ENCODE measurements at places on chromosomes 6 and 20. TPM values are rescaled to one million over a fixed set of nuclear protein-coding genes. Genes with fewer than 3 reads are reported as not detected.

DNA sequence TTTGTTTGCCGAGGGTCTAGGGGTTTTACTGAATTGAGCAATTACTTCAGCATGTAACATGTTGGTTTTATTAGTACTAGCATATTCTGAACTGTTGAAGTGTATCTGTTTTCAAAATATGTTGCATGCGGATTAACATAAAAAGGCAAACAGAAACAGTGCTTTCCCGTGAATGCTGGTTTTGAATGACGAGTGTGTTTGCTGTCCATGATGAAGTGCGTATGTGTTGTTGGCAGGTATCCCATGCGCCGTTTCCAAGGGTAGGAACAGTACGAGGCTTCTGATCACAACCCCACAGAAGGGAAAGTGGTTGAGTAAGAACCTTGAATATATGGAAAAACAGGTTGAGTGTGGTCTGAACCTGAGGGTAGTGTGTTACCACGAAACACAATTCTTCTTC lies 232.9 kb downstream of the SAMD5 start:
- no peak for DNase-seq

DNA sequence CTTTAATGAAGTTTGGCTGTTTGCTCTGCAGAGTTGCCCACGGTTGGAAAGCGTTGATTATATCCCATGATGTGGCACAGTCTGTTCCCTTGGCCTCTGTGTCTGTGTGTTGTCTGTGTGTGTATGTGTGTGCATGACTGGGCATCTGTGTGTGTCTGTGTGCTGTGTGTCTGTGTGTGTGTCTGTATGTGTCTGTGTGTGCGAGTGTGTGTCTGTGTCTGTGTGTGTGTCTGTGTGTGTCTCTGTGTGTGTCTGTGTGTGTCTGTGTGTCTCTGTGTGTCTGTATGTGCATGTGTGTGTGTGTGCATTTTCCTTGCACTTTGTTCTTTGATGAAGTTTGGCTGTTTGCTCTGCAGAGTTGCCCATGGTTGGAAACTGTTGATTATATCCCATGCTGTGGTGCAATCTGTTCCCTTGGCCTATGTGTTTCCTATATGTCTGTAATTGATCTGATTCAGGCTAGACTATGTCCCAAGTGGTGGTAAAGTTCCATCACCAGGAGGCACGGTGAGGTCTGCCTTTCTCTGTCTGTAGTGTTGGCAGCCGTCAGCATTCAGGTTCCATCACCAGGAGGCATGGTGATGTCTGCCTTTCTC lies 78.1 kb upstream of the RIN2 start:
- no peak for DNase-seq

- DNase-seq = no peak
Measured at GRCh38 chr20:18380908-18381529, 85.8 kb downstream of the DZANK1 start.

DNA sequence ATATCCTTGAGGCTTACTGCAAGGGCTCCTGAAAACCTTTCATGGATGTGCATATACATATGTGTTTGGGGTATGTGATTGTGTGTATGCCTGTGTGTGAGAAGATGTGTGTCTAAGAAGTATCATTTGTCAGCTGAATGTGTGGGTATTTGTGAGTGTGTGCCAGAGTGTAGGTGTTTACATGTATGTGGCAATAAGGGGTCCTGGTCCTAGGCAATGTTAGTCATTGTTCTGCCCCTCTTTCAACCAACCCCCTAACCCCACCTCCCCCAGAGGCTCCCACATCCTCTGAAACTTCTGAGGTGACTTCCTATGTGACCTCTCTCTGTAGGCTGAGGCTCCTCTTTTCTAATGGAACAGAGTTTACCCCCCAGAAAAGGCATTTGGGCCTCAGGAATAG lies 186.4 kb downstream of the LRFN2 start:
- DNase-seq = no peak

- no peak for DNase-seq
Measured at GRCh38 chr6:19298421-19298820, 538.7 kb upstream of the ID4 start.

DNA sequence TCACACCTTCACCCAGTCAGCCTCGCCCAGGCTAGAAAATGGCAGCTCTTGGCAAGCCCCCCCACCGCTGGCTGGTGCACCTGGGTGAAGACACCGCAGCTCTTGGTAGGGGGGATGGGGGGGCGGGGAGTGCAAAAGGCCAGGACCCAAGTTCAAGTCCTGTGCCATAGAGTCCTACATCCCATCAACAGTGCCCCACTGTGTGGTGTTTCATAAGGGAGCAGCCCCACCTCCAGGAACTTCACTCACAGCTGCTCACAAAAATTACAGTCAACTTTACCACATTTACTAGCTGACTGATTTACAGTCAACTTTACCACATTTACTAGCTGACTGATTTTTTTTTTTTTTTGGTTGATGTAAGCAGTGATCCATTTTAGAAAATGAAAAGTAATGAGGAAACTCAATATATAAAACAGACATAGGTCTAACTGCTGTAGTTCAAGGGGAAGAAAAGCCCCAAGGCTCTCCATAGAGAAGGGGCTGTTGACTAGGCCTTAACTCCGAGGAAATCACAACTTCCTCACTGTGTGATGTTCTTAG lies 208.9 kb upstream of the SNX9 start:
- DNase-seq = no peak

DNA sequence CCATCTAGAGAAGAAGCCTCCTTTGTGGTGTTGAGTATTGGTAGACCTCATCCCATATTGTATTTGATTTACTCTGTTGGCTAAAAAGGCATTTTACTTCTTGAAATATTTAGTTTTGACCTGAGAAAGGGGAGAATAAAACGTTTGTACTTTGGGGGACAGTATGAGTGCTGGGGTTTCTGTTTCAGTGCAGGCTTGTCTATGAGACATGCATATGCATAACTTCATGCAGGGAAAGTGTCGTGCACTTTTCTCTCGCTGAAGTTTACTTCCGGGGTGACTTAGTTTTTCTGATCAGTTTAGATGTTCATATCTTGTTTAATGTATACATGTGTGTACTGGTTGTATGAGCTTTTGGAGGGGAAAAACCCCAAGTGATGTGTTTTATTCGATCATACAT lies 59.5 kb downstream of the UTRN start:
- no peak for DNase-seq

DNA sequence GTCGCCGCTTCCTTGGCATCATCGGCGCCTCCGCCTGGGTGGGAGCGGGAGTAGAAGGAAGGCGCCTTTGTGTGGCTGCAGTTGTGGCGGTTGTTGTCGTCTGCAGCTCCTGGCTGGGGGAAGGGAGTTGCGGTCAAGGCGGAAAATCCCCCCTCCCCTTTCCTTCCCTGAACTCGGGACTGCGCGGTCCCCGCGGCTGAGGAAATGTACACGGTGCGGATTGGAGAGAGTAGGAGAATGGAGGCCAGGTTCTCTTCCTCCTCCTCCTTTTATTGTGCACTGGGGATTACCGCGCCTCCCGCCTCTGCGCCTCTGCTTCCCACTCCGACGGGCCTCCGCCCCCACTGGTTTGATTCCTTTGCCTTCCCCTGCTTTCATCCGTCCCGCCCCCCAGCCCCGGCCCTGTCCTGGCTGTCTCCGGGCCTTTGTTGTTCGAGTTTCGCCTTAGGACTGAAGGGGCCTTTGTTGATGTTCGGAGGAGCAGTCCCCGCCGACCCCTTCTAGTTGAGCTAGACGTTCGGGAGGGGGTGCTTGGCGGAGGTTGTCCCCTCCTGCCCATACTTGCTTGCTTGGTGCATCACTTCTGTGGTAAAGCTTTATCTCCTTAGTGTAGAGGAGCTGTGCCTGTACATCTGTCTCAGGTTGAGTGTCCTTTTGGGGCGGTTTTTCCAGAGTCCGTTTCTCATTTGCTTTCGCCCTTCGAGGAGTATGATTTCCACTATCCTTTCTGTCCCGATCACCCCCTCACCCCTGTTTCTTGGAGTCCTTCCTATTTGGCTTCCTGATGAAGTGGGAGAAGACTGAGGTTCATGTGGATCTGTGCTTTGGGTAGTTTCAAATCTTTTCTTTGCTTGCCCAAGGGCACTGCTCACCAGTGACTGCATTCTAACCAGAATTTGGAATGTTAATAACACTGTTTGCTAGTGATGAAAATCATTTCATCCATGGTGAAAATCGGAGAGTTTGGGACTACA lies 764 bp downstream of the ZNF292 start:
- DNase-seq = peak; percentile 88

GRCh38 chr6:144652292-144652891 lies 367.3 kb downstream of the UTRN start:
- no peak for DNase-seq

The ORC3 gene
- 16.4 TPM for polyA plus RNA-seq

The FAM184A gene
- 9.0 TPM for polyA plus RNA-seq

The LY6G6D gene
- polyA plus RNA-seq = not detected

The TNXB gene
- polyA plus RNA-seq = 13.3 TPM

The PNPLA1 gene
- 1.2 TPM for polyA plus RNA-seq

The PCSK2 gene
- 0.54 TPM for polyA plus RNA-seq

The SMIM8 gene
- 14.6 TPM for polyA plus RNA-seq

The SLC22A3 gene
- 7.4 TPM for polyA plus RNA-seq

The SCUBE3 gene
- 2.5 TPM for polyA plus RNA-seq

Data from kidney (tissue), 22 donors.